ENCODE measurements at places on chromosomes 6 and 20.

DNA sequence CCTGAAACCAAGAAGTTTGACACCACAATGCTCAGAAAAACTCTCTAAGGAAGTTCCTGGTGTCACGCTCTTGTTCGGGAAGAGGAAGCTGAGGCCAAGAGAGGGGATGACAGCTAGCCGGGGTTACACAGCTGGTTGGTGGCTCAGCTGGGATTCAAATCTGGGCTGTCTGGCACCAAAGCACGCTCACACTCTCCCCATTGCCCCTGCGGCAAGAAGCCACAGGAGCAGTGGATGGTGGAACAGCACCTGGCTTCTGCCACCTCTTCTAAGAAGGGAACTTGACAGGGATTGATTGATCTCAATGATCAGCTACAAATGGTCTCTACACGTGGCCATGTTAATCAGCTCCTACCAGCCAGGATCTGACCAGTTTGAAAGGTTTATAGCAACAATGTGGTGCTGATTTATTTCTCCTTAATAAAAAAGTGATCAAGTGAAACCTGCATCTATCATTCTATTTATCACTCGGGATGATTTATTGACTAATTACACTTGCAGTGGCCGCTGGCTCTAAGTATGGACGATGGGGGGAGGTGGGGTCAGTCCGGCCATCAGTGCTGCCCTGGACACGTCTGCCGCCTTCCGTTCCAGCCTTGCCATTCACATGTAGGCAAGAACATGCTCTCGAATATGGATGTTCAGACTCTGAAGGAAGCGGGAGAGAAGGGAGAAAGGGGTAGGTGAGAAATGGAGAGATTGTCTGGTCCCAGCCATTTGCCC is 71.9 kb upstream of the TOP1 start:
- no peak for DNase-seq

GRCh38 chr20:38985603-38986170 is 23.5 kb downstream of the DHX35 start:
- no peak for DNase-seq

- no peak for DNase-seq
Measured at GRCh38 chr6:26660000-26660361, 435 bp upstream of the ZNF322 start.

DNA sequence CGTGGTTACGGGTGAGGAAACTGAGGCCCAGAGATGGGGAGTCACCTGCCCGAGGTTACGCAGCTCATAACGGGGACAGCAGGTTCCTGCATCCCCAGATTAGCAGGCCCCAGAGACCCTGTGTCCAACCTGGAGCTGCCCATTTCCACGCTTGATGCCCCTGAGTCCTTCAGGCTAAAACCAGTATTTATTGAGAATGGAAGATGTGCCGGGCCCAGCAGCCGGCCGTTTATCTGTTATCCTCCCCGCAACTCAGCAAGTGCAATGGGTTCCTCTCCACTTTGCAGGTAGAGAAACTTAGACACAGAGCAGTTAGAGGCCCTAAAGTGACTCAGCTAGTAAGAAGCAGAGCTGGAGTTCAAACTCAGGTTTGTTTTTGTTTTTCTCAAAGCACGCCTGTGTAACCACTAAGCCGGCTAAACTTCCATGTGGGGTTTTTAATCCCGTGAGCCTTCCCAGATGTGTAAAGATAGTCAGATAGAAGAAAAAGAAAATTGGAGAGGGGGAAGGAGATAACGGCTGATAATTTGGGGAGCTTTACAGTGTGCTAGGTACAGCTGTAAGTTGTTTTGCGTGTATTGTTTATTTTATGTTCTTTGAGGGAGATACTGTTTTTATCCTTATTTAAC is 775 bp downstream of the PFDN4 start:
- no peak for DNase-seq

GRCh38 chr20:19308146-19308545 is 95.7 kb downstream of the SLC24A3 start:
- no peak for DNase-seq

GRCh38 chr6:22079783-22080182 is 217.1 kb downstream of the PRL start:
- no peak for DNase-seq

- no peak for DNase-seq
Measured at GRCh38 chr6:2086326-2086965, 159.0 kb downstream of the GMDS start.

DNA sequence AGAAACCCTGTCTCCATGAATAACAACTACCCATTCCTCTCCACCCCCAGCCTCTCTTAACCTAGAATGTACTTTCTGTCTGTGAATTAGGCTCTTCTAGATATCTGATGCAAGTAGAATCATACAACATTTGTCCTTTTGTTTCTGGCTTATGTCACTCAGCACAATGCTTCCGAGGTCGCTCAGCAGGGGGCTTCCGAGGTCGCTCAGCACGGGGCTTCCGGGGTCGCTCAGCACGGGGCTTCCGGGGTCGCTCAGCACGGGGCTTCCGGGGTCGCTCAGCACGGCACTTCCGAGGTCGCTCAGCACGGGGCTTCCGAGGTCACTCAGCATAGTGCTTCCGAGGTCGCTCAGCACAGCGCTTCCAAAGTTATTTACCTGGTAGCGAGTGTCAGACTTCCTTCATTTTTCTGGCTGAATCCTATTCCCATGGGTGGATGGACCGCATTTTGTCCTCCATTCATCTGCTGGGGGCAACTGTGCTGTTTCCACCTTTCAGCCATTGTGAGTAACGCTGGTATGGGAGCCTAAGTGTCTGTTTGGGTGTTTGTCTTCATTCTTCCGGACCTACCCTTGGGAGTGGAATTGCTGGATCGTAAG is 31.0 kb upstream of the BHLHE23 start:
- no peak for DNase-seq

- DNase-seq: no peak
Measured at GRCh38 chr20:23245553-23246181, 104.9 kb upstream of the NXT1 start.

GRCh38 chr6:111280445-111280955 is 193.2 kb downstream of the SLC16A10 start:
- DNase-seq: no peak

- DNase-seq: no peak
Measured at GRCh38 chr6:148157841-148158240, 184.8 kb upstream of the SASH1 start.

GRCh38 chr6:157120534-157121232 is 202.6 kb downstream of the TMEM242 start:
- no peak for DNase-seq

GRCh38 chr6:70241031-70241430 is 61.9 kb downstream of the COL9A1 start:
- no peak for DNase-seq

DNA sequence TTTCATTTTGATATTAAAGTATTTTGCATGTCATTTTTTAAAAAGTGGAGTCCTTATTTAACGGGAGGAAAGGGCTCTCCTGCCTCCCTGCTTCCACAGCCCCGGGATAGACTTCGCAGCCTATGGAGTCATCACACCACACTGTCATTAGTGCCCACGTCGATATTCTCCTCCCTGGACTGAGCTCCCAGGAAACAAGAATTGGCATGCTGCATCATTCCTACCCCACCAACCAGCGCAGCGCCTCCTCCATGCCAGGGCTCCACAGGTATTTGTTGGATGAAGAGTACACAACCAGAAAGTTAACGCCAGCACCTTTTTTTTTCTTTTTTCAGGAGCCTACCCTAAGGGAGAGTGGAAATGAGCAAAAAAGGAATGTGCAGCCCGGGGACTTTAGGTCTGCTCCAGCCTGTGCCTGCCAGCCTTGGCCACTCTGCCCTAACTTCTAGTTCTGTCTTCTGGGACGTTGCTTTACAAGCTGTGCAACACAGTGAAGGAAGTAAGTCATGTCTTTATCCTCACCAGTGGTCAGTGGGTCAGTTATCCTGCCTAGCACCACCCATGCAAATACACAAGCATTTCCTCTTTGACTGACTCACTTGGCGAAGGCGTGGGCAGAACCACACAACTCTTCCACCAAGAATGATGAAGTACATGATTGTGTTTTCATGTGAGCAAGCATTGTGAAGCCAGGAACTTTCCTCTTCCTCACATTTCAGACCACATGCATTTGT is 180.7 kb upstream of the UST start:
- DNase-seq: no peak

GRCh38 chr20:45404438-45404837 is 3.7 kb upstream of the DBNDD2 start:
- peak; percentile 74 for DNase-seq

- peak; percentile 58 for DNase-seq
Measured at GRCh38 chr20:10040070-10040975, 5.5 kb downstream of the ANKEF1 start.

DNA sequence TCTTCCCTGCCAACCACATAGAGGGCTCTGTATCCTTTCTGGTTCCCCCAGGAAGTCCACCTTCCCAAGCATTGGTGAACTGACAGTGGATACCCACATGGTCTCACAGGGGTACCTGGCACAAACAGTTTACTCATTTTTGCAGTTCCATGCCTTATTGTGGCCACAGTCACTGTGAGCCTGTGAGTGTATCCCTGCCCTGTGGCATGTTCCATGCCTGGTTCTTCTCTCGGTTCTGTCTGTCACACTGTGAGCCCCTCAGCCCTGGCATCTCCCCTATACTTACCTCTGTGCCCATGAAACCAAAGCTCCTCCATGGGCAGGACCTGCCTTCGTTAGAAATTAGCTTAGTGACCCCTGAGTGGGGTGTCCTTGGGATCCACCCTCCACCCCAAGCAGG is 107.8 kb downstream of the TOX2 start:
- DNase-seq: no peak
